ENCODE measurements at places on chromosomes 1 and 21. TPM values are rescaled to one million over a fixed set of nuclear protein-coding genes. Genes with fewer than 3 reads are reported as not detected.
A peak's percentile ranks its signal among the peaks of the same experiment; 100 is the strongest.

DNA sequence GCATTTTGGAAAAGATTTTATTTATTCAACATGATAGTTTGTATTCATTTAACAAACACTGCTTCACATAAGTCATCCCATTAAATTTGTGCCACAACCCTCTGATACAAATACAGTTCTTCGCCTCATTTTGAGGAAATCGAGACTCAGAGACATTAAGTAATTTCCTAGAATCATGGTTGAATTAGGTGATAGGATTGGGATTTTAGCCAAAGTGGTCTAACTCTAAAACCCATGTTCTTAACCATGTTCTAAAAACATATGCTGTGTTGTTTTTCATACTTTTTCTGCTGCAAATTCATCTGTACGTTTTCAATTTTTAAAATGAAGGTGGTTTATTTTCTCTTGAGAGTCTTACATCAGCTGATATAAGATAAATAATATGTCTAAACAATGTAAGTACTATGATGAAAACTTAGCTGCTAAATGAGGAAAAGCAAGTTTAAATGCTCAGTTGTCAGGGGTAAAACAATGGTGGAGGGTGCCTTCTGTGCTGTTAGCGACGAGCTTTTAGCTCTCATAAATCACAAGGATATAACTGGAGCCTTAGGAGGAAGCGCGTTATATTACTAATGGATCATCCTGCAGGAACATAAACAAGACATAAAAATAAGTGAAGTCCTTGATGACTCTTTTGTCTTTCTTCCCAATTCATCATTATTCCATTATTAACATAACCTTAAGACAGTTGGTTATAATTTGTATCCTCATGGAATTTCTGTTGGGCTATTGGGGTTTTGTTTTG, 97.7 kb downstream of the CACHD1 start:
- DNase-seq = no peak

- no peak for DNase-seq
Observed at GRCh38 chr1:53987880-53988279, 30.1 kb downstream of the LDLRAD1 start.

- no peak for DNase-seq
Observed at GRCh38 chr1:180675586-180675985, 43.8 kb downstream of the XPR1 start.

DNA sequence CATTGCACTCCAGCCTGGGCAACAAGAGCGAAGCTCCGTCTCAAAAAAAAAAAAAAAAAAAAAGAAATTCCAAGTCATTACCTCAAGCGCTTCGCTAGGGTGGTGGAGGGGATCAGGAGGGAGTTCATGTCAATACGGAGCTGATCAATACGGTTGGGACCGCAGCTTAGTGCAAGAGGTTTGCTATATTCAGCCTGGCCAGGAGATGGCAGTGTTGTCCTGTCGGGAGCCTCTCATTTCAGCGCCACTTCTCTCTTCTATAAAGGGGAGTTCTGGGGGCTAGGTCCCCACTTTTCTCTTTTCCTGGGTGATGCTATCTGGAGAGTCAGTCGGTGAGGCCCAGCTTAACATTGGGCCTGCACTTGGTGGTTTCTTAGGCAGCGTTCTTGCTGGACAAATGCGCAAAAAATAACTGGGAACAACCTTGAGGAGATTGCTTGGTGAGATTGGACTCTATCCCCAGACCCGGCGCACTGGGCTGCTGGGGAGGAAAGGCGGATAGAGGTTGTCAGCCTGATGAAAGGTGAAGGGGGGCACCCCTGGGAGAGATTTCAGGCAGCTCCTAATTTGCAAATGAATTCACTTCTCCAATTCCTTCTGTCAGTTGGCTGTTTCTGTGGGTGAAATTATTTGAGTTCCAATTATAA, 40.4 kb downstream of the KIAA0040 start:
- peak; percentile 66 for DNase-seq

- DNase-seq = no peak
Observed at GRCh38 chr1:235423214-235423652, 56.0 kb downstream of the TBCE start.

GRCh38 chr1:29180497-29181412, 945 bp downstream of the SRSF4 start:
- no peak for DNase-seq

DNA sequence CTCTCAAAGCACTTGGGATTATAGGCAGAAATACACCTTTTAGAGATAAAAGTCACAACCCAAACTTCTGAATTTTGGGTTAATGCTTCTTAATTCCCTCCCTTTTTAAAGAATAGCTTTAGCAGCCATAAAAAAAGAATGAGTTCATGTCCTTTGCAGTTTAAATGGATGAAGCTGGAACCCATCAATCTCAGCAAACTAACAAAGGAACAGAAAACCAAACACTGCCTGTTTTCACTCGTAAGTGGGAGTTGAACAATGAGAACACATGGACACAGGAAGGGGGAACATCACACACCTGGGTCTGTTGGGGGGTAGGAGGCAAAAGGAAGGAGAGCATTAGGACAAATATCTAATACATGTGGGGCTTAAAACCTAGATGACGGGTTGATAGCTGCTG, 55.8 kb downstream of the SLC27A3 start:
- no peak for DNase-seq

GRCh38 chr1:79478160-79478559, 471.6 kb upstream of the ADGRL4 start:
- no peak for DNase-seq

DNA sequence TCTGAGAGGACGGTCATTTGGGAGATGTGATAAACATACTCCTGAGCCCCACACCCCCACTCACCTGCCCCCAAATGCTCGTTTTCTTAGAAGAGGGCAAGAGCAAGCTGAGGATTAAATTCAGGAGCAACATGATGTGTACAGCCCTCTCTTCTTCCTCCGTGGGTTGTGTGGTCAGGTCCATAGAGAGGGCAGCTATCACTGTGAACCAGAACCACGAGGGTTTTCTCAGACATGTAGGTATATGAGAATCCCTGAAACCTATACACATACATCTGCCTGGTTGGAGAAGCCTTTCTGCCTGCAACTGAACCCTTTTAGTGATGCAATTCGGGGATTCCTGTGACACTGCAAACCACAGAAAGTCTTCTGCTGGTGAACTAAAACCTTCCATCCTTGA, 38.9 kb downstream of the PGM1 start:
- no peak for DNase-seq

DNA sequence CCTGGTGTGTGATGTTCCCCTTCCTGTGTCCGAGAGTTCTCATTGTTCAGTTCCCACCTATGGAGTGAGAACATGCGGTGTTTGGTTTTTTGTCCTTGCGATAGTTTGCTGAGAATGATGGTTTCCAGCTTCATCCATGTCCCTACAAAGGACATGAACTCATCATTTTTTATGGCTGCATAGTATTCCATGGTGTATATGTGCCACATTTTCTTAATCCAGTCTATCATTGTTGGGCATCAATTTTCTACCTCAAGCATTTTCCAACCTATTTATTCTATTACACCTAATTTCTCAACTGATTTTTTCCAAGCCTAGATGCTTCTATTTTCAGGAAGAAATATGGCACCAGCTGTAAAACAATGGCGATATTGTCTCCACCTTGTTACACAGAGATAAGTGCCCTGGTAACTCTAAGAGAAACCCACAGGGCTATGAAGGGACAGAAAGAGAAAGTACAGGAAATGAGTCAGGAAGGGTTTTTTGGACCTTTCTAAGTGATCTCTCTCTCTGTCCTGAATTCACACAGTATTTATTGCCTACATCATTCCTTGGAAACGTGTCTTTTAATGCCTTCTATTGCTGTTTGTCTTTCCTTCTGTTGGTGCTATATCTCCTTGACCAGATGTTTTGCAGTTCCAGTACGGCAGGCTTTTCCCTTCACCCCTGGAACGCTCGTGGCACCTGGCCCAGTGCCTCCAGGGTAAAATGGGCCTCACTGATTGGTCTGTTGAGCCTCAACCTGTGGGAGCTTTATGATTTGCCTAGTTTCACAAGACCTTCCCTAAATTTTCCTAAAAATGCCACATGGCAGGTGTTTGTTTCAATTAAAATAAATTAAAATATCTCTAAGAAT, 14.6 kb upstream of the JAK1 start:
- no peak for DNase-seq

DNA sequence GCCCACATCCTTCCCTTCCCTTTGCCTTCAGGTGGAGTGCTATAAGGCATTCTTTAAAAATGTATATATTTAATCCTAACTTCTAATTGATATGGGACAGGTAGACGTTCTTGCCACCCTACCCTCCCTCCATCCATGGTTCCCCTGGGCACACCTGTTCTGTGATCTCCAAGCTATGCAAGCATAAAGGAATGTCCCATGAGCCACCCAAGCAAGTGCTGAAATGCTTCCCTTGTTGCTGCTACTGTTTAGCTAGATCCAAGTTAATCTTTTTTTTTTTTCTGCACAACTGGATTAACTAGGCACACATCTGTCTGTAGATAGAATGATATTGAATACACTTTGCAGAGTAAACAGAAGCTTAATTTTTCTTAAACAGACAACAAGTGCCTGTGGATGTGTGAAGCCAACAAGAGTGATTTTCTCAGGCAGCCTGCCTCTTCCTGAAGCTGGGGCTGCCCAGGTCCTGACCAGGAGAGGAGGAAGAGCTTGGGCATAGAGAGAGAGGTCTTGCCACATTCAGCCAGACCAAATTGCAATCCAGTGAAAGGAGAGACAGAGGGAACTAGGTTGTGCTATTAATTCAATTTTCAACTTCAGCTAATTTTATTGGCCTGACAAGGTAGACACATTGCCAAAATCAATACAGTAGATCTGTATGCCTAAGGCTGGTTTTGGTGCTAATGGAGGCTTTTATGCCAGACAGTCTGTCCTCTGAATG, 28.2 kb upstream of the ATP1B1 start:
- no peak for DNase-seq

GRCh38 chr1:44239961-44240371, 26.7 kb downstream of the DMAP1 start:
- DNase-seq = no peak

DNA sequence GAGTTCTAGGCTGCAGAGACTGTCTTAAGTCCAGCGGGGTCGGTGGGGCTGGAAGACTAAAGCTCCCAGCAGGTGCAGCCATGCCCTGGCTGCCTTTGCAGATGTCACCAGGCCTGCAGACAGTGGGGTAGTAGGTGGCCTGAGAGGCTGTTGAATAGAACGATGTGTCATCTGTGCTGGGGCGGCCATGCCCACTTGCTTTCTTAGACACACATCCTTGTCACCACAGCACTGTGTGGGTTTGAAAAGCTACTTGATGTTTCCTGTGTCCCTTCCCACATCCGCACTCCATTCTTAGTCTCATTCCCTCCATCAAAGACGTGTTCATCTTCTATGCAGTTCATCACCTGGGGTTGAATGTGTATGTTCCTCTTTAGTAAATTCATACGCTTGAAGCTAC, 184.5 kb upstream of the TMEM51 start:
- DNase-seq = no peak

- no peak for DNase-seq
Observed at GRCh38 chr1:7049913-7050625, 264.8 kb downstream of the CAMTA1 start.

Gene KRTAP21-2
- not detected for polyA plus RNA-seq

Gene PADI6
- not detected for polyA plus RNA-seq
